ENCODE measurements at places on chromosomes 5 and 9.
A peak's percentile ranks its signal among the peaks of the same experiment; 100 is the strongest.

- DNase-seq, result no peak
These were observed 3.5 kb upstream of the NEK6 start for GRCh38 chr9:124254261-124254682.

DNA sequence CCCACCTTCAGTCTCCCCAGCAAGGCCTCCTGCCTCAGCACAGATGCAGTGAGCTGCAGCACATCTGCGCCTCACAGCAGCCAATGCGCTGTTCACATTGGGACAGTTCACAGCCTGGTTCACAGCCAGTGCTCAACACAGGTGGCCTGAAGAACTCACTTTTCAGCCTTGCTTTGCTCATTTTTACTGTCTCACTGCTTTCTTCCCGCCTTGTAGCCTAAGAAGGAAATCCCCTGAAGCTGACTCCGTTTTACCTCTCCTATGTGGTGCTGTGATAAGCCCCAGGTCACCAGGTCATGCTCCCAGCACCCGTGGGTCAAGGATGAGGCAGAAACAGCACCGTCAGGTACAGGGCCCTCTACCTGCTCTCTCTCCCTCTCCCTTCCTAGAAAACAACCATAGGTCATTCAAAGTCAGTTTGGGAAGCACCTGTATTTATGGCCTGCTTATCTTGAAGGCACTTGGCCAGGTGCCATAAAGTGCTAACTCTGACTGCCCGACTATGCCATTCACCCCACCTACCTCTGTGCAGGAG is 1.1 kb downstream of the GCNT4 start:
- no peak for DNase-seq

GRCh38 chr9:130245474-130245873 is 20.1 kb upstream of the HMCN2 start:
- no peak for DNase-seq

GRCh38 chr9:34994900-34995669 is 5.5 kb downstream of the DNAJB5 start:
- DNase-seq, result no peak

DNA sequence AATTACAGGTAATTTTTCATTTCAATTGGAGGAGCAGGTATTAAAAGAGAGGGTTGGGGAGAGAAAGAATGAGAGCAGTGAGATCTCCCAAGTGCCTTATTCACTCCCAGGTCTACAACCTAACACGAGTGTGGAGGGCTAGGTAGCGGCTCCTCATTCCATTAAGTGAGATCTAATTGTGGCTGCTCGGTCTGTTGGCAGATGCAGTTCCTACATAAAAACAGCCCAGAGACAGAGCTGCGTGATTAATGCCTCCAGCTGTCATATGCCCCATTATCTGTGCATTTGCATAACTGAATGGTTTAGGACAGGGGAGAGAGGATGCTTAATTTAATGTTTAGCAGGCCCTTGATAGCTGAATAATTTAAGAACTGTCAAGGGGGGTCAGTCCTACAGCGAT is 100.5 kb downstream of the PSAT1 start:
- DNase-seq, result no peak

DNA sequence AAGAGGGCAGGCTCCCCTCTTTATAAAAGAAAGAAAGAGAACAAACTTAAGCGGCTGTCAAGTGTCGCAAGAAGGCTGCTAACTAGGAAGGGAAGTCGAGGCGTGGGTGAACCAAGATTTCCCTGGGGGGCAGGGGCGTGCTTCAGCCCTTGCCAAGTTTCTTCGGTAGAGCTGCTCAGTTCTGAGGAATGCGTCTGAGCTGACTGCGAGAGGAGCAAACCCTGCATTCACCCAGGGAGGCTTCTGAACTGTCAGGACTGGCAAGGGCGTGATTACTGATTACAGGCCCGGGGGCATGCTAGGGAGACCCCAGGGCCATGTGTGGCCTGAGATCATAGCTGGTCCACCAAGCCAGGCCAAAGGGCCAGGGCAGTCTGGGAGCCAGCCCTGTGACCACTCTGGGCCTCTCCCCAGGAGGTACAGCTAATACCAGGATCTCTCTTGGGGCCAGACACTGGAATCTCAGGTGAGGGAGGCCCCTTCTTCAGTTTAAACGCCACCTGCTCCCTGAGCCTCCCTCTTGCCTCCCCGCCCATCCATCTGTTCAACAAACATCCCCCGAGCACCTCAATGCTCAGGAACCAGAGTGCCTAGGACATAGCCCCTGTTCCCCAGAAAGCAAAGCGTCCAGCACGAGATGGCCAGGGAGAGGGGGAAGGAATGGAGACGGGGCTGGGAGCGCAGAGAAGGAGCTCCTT is 30.9 kb downstream of the SARDH start:
- DNase-seq, result no peak

DNA sequence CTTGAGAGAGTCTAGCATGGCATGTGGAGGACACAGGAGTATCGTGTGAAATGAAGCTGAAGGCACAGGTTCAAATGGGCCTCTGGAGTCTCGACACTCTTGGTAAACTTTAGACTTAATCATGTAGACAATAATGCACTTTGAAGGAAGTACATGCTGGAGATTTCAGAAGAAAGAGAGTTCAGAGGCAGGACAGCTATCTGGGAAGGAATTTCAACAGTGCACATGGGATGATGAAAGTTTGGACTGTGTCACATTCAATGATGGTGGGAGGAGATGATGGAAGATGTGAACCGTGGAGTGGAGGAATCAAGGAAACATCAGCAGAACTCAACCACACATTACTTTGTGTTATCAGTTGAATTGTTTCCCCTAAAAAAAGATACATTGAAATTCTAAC is 88.6 kb upstream of the PAPPA start:
- DNase-seq, result no peak

GRCh38 chr9:124198948-124199347 is 58.8 kb upstream of the NEK6 start:
- no peak for DNase-seq

- no peak for DNase-seq
These were observed 22.9 kb downstream of the GFPT2 start for GRCh38 chr5:180330270-180330648.

DNA sequence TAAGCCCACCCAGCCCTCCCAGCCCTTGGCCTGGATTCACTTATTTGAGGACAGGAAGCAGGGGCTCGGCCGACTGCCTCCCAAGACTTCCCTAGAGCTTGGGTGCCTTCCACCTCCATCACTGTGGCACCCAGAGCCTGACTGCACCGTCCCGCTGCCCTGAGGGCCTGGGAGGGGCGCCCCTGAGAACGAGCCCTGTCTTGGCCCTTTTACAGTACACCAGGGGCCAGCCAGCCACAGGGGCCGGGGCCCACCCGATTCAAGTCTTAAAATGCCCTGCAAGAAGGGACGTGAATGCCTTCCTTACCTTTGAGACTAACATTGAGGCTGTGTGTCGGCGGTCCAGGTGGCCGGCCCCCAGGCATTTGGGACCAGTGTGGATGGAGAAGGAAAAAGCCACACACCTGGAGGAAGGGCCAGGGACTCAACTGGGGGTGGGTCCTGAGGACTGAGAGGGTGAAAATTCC is 16.8 kb downstream of the FAM78A start:
- no peak for DNase-seq

DNA sequence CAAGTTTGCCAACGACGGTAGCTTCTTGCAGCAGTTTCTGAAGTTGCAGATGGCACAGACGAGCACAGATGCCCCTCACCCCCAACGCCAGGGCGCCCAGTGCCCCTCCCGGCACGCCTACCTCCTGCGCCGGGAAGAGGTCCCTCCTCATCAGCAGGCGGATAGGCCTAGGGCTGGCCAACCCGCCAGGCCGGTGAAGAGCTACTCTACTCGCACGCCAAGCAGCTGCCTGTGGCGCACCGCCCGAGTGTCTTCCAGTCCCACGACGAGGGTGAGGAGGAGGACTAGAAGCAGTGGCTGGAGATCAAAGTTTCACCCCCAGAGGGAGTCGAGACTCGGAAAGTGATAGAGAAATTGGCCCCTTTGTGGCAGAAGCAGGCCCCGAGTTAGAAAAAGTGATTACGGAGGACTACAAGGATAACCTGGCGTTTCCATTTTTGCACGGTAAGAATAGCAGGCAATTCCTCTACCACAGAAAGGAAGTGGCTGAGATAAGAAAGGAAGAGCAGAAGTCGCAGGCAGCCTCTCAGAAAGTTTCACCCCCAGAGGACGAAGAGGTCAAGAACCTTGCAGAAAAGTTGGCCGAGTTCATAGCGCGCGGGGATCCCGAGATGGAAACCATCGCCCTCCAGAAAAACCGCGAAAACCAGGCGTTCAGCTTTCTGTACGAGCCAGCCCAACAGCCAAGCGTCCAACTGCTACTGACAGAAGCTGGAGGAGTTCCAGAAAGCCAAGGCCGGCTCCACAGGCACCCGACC is 170.4 kb downstream of the HINT1 start:
- no peak for DNase-seq

GRCh38 chr9:21119093-21119770 is 22.4 kb downstream of the IFNW1 start:
- DNase-seq, result no peak

- no peak for DNase-seq
These were observed 11.3 kb downstream of the KLF9 start for GRCh38 chr9:70403166-70403565.

DNA sequence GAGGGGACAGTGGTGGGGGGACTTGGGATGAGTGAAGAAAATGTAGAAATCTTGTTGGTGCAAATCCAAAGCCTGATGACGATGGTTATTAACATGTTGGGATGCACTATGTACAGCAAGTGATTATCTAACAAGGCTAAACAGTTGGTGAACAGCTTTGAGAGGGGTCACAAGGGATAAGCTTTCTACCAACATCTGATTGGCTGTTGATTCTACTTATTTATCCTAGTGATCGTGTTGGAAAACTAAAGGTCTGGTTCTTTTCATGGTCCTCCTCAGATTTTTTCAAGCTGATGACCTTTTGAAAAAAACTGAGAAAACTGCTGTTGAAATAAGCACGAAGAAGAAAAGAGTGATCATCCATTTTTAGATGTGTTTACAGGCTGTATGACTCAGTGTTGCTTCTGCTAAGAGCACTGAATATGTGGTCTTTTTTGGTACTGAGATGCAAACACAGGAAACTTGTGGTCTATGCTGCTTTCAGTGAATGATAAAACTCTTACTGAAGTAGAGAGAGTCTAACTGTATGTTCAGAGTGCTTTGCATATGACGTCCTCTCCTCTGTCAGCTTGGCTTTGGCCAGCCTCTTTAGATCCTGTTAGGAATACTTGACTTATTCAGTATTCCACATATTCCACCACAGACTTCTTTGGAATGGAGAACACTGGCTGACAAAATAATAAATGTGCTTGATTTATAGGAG is 174.8 kb downstream of the SLF1 start:
- no peak for DNase-seq

DNA sequence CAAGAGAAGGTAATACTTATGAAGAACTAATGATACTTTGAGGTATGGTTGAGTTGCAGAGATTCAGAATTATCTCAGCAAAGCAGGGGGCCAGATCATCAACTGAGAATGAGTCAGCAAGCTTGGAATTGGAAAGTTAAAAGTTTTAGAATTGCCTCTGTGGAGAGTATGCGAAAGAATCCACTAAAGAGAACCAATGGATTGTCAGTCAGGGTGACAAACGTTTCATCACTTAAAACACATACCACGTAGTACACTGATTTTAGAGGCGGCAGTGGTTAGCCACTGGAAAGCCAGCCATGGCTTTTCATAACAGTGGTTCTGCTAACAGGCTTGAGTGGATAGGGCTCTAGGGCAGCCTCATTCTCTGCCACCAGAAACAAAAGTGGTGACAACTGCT is 30.7 kb downstream of the AOPEP start:
- no peak for DNase-seq

GRCh38 chr5:36128795-36129194 is 22.9 kb downstream of the LMBRD2 start:
- no peak for DNase-seq

DNA sequence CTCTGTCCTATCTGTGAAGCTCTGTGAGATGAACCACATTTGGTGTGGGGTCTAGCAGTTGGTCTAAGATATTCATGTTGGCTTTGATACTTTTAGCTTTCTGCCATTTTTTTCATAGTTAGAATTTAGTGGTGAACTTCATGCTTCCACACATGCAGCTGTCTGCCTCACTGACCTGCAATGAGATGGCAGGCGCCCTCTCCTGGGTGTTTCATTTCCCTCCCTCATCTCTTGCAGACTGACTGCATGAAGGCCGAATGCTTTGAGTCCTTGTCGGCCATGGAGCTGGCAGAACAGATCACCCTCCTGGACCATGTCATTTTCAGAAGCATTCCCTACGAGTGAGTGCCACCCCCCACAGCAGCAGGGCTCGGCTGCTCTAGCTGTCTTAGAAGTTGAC is 26.1 kb upstream of the CKMT2 start:
- DNase-seq, result no peak

DNA sequence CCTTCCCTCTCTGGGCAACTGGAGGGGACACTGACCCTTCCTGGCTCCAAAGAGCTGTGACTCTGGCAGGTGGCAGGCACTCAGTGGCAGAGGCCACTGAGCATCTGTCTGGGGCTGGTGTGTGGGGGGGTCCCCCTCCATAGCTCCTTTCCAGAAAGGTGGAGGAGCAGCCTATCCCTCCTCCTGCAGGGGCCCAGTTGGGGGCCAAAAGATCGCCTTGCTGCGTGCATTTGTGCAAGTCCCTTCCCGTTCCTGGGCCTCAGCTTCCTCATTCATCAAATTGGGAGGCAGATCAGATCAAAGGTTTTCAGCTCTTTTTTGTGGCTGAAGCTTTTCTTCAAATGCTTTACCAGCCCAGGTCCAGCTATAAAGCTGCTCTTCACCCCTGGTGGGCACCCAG is 77.7 kb downstream of the NTNG2 start:
- DNase-seq, result no peak

- DNase-seq, result peak; percentile 35
These were observed 1.6 kb upstream of the MGAT1 start for GRCh38 chr5:180804129-180804618.

- no peak for DNase-seq
These were observed 154.1 kb upstream of the CD180 start for GRCh38 chr5:67350618-67351201.

DNA sequence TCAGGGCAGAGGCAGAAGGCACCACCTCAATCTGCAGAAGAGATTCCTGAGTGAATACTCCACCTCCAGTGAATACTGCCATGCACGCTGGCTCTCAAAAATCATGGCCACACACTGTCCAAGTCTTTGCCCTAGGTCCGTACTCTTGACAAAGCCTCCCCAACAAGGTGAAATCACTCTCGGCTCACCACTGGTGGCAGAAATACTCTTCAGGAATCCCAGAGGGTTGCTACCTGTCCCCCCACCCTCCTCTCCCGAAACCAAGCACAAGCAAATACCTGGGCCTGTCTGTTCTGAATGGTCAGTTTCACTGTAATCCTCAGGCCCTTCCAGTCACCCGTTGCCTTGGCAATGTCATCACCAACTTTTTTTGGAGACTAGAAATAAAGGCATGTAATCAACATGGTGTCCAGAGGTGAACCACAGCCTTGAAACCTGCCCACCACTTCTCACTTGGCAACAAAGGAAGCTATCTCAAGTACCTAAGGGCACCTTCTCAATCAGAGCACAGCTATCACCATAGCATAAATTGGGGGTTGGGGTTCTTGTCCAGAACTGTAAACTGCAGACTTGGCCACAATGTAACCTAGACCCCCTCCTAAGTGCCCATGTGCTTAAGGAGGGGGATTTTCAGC is 1.8 kb downstream of the RPL12 start:
- no peak for DNase-seq

GRCh38 chr9:86926145-86926544 is 21.2 kb downstream of the GAS1 start:
- no peak for DNase-seq
